ENCODE measurements at places on chromosomes 2 and 18. TPM values are rescaled to one million over a fixed set of nuclear protein-coding genes. Genes with fewer than 3 reads are reported as not detected.

DNA sequence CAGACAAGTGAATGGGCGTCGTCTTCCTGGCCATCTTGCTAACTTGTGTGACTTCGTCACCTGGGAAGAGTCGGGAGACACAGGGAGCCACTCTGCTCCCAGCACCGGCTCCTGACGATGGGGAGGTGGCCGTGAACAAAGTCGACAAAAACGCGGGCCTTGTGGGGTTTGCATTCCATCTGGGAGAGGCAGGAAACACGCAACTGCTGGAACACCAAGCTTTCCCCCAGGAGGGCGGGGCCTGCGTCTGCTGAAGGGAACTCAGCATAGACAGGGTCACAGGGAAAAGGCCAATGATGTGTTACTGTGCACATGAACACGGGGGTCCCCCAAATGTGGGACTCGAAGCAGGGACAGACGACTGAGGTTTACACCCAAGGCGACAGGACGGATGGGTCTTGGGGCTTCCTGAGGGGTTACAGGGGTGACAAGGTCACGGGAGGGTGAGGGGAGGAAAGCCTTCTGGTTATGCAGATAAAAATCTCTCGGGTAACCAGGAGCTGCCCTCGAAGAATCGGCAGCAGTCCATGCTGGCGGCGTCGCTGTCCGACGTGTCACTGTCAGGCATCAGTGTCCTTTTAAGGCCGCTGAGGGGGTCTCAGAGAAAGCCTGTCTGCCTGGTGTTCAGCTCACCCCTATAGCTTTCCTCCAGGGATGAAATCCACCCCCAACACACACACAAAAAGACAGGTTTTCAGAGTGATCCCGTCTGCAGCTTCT is 28.2 kb upstream of the PRLH start:
- H3K36me3 ChIP-seq: no peaks in the 10 kb centered on the region
- H3K27ac ChIP-seq: no peak overlapping the region
- H3K4me1 ChIP-seq: peaks cover 9% of the 10 kb centered on the region
- no peaks in the 10 kb centered on the region for H3K27me3 ChIP-seq
- no peak overlapping the region for H3K4me3 ChIP-seq

TUBA4B gene
- not detected for polyA plus RNA-seq

- H3K27me3 ChIP-seq: no peaks in the 10 kb centered on the region
- no peaks in the 10 kb centered on the region for H3K36me3 ChIP-seq
- H3K4me1 ChIP-seq: no peaks in the 10 kb centered on the region
- DNase-seq: no peak
- no peak overlapping the region for H3K27ac ChIP-seq
Observed at GRCh38 chr18:3966642-3967358, 488.3 kb downstream of the DLGAP1 start.

DNA sequence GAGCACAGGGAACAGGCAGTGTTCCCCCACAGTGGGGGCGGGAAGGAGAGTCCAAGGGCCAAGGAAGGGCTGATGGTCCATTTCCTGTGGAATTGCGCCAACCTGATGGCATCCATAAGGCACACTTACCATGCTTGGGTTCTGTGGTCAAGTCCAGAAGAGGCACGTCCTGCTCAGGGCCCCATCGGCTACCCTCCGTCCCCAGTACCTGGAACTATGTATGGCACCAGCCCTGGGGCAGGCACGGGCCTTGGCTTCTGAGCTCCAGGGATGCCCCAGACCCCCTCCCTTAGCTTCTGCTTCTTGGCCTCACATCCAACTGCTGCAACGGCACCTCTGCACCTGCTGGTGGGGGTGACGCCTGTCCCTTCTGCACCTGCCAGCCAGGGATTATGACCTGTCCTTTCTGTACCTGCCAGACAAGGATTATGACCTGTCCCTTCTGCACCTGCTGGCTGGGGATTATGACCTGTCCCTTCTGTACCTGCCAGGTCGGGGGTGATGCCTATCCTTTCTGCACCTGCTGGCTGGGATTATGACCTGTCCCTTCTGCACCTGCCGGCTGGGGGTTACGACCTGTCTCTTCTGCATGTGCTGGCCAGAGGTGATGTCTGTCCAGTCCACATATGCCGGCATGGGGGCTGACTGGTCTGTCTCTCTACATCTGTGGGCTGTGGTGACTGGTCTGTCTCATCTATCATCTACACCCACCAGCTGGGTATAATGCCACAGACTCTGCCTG is 45.4 kb upstream of the SNTG2 start:
- DNase-seq: no peak
- H3K27me3 ChIP-seq: no peaks in the 10 kb centered on the region
- H3K27ac ChIP-seq: no peak overlapping the region

GRCh38 chr2:70793450-70793849 is 3.0 kb upstream of the FIGLA start:
- H3K36me3 ChIP-seq: no peaks in the 10 kb centered on the region
- H3K4me1 ChIP-seq: peaks cover 3% of the 10 kb centered on the region
- H3K27me3 ChIP-seq: peaks cover 54% of the 10 kb centered on the region
- H3K27ac ChIP-seq: no peak overlapping the region
- DNase-seq: no peak

DNA sequence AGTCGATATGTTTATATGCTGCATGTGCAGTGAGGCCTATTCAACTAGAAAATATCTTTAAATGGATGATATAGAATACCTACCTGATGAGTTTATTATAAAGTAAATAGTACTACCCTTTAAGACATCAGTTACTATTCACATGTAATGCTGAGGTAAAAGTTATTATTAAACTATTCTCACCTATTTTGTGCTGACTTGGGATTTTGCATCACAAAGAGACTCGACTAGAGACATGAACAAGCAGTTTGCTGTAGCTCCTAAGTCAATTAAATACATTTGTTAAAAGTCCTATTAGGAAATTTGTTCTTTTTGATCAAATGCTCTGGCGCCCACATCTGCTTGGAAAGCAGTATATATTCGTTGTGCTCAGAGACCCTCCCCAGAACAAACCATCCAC is 164.1 kb downstream of the CCDC85A start:
- no peak for DNase-seq
- no peak overlapping the region for H3K27ac ChIP-seq
- H3K4me1 ChIP-seq: no peaks in the 10 kb centered on the region
- H3K36me3 ChIP-seq: no peaks in the 10 kb centered on the region
- no peak overlapping the region for H3K4me3 ChIP-seq
- H3K27me3 ChIP-seq: no peaks in the 10 kb centered on the region

- DNase-seq: no peak
- no peak overlapping the region for H3K4me3 ChIP-seq
- no peaks in the 10 kb centered on the region for H3K4me1 ChIP-seq
- H3K36me3 ChIP-seq: no peaks in the 10 kb centered on the region
- no peaks in the 10 kb centered on the region for H3K27me3 ChIP-seq
Observed at GRCh38 chr2:240292035-240292574, 143.4 kb upstream of the GPC1 start.

DNA sequence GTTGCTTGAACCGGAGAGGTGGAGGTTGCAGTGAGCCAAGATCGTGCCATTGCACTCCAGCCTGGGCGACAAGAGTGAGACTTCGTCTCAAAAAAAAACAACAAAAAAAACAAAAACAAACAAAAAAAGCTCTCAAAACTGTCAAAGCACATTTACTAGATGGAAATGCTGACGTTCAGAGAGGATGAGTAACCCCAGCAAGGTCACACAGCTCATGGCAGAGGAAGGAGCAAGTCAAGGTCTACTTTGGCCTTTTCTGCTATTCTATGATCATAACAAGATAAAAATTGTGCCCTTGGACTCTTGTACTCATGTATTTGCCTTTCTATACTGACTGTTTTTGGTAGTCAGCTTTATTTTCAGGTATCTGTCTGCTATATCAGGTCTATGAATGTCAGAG is 109.5 kb downstream of the ARL6IP6 start:
- no peaks in the 10 kb centered on the region for H3K27me3 ChIP-seq
- H3K4me3 ChIP-seq: no peak overlapping the region
- H3K27ac ChIP-seq: no peak overlapping the region
- no peaks in the 10 kb centered on the region for H3K36me3 ChIP-seq
- no peaks in the 10 kb centered on the region for H3K4me1 ChIP-seq

LIMS4 gene
- 3.0 TPM for polyA plus RNA-seq

GMCL1 gene
- polyA plus RNA-seq: 30.9 TPM
